ENCODE measurements at places on chromosomes 2 and 18. TPM values are rescaled to one million over a fixed set of nuclear protein-coding genes. Genes with fewer than 3 reads are reported as not detected.
A peak's percentile ranks its signal among the peaks of the same experiment; 100 is the strongest.

UGT1A8 gene
- total RNA-seq: not detected

MAP3K19 gene
- not detected for total RNA-seq

GRCh38 chr2:85611705-85612587 is at the start of gene C2orf68:
C2orf68 (minus strand) TSS chr2:85612066; CDS start chr2:85611984, 82 bp downstream.
- peak; percentile 84 for ATAC-seq

UGT1A7 gene
- total RNA-seq: not detected

DNA sequence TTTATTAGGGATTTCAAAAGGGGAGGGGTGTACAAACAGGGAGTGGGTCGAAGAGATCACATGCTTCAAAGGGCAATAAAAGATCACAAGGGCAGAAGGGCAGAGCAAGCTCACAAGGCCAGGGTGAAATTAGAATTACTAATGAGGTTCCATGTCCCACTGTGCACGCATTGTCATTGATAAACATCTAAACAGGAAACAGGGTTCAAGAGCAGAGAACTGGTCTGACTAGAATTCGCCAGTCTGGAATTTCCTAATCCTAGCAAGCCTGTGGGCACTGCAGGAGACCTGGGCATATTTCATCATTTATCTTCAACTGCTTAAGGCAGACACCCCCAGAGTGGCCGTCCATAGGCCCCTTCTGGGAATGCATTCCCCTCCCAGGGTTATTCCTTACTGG is 408.2 kb downstream of the ZNF804A start:
- no peak for ATAC-seq

CIB4 gene
- not detected for total RNA-seq

BCL2L11 gene
- total RNA-seq: 120 TPM

DNA sequence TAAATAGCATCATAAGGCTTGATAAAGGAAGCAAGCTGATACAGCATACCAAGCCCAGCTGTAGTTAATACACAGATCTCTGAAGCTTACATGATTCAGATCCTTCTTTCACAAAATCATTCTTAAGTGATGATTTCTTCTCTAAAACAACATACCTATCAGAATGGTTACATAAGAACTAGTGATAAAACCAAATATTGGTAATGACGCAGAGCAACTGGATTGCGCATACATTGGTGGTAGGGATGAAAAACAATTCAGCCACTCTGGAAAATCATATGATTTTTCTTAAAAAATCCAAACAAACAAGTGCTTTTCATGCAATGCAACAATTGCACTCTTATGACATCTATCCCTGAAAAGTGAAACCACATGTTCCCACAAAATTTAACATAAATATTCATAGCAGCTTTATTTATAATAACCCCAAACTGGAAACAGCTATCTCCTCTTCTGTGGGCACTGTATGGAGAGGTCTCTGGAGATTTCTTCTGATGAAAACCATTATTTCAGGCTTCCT is 153.6 kb upstream of the DSEL start:
- ATAC-seq: no peak

- ATAC-seq: no peak
Observed at GRCh38 chr2:42562474-42563144, 5.8 kb upstream of the MTA3 start.

GRCh38 chr2:18245375-18245774 is 315.1 kb downstream of the RDH14 start:
- ATAC-seq: no peak

IL36G gene
- total RNA-seq: 1.8 TPM

DNA sequence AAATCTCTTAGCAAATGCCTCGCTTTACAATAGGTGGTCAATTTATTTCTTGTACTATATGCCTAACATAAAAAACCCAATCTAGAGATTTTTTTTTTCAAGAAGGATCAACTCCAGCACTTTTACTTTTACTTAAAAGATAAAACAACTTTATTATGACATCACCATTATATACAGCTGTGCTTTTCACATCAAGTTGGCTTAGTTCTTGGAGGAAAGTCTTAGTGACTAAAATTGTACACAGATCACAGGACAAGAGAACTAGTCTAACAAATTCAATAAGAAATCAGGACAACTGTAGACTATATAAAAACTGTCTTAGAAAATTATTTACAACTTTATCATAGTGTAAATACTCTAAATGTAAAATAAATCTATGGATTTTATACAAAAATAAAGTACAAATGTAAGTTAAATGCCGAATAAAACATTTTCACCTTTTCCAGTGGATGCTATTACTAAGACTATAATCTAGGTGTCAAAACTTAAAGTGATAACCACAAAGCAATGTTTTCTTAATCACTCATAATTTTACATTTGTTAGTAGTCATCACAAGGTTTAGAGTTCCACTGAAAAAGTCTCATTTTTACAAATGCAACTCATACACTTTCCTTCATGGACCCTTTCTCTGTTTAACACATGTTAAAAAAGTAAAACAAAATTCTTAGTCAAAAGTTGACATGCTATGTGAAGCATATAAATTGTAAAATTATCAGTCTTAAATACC is 5.4 kb upstream of the CD302 start:
- no peak for ATAC-seq

DNA sequence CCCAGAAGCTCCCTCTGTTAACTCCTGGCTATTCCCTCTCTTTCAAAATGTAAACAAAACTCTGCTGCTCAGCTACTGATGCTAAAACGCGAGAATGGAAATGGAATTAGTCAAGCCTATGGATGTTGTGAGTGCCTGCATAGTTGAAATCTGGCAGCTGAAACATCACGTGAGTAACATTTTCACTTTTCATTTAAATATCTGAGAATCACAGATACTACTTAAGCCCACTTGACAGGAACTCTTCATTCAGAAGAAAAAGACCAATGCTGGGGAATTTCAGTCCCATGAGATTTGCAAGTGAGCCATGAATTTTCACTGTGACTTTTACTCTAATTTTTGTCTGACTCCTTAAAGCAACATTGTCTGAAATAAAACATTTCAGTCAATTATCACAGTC is 215.3 kb upstream of the SESTD1 start:
- no peak for ATAC-seq

- ATAC-seq: peak; percentile 96
Observed at GRCh38 chr18:9575558-9575957, 38.8 kb downstream of the PPP4R1 start.

GRCh38 chr2:148614322-148615049 is 30.1 kb upstream of the EPC2 start:
- ATAC-seq: peak; percentile 63

DNA sequence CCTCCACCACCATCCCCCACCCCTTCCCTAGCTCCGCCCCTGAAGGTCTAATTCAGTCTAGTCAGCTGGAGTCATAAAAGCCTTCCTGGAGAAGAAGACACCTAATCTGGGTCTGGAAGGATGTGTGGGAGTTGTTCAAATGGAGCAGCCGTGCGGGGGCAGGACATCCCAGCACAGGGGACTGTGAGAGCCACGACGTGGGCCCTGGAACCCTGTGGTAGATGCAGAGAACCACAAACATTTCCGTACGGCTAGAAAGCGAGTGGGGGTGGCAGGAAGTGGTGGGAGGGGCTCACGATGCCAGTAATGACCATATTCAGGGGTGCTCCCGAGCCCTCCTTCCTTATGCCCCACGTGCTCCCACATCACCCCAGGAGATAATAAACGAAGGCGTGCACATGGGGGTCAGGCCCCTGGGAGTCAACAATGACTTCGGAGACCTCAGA is 20.9 kb upstream of the COL6A3 start:
- no peak for ATAC-seq

DNA sequence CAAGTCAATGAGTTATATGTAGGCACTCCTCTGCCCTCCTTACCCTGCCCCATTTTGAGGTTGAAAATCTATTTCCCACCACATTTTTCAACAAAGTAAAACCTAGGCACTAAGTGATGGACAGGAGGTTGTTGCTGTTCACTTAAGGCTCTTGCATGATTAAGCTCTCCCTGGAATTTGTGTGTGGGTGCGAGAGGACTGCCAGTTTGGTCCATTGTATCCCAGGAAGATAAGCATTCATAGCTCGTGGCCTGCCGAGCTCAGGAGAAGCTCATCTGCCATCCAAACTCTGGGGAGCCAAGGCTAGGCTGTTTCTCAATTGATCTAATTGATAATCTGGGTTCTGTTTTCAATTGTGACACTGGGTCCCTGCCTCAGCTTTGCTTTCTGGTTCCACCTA is 4.7 kb upstream of the MAP4K4 start:
- no peak for ATAC-seq

GRCh38 chr2:7819850-7820249 is 862.0 kb upstream of the ID2 start:
- ATAC-seq: no peak
